Hepatic stellate cell (primary cell): ENCODE measurements at places on chromosomes 1 and 21.

DNA sequence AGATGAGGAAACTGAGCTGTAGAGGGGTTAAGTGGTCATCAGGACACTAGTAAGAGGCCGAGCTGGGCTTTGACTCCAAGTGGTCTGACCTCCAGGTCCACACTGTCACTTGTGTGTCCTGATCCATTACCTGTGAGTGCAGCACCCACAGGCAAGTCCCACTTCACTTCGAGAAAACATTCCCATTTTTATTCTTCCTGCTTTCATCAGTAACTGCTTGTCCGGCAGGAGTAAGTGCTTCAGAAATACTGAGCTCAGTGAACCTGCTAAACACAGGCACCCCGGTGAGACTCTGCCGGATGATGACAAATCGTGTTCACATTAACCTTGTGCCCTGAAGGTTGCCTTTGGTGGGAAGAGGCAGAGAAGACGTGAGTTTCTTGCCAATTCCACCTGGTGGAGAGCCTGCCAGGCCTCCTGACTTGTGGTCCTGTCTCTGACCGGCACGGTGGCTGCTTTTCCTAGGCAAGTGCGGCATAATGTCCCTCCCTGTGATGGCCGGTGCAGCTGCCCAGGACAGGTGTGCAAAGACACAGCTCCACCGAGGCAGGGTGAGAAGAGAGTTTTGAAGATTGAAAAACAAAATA lies 29.4 kb downstream of the ZBTB18 start:
- no peak for DNase-seq

DNA sequence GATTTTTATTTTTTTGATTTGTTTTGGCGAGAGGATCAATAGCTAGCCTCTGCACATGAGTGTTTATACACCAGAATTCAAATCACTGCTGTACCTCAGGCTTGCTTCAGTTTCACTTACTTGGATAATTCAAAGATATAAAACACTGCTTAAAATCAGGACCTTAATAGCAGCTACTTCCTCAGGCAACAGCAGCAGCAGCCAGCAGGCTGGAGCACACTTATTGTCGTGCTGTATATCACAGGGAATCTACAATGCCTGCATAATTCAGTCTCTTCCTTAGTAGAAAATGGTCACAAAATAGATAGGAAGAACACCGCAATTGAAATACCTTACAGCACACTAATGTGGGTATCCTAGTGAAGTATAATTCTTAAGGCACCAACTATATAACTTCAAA lies 497.3 kb downstream of the NEGR1 start:
- DNase-seq = no peak

DNA sequence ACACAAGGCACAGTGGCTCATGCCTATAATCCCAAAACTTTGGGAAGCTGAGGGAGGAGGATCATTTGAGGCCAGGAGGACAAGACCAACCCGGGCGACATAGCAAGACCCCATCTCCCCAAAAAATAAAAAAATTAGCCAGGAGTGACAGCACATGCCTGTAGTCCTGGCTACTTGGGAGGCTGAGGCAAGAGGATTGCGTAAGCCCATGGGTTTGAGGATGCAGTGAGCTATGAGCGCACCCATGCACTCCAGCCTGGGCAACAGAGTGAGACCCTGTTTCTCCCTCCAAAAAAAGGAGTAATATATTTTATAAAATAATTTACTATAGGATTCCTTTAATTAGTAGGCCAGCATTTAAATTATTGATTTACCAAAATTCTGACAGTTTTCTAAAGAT lies 89.8 kb downstream of the ACBD6 start:
- no peak for DNase-seq

DNA sequence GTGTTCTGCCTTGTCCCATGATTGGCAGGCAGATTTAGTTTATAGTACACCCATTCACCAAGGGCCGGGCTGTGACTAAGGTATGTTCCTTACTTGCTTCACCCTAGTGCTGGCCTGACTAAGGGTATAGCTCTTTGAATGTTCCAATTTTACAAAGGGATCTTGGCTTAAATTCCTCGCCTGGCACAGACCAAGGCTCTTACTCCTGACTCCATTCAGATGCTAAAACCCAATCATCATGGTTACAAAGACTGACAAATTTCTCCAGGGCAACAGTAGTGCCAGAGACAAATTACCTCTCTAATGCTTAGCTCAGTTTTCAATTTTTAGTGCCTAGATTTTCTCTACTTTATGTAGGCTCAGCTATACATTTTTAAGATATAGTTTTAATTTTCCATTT lies 11.5 kb upstream of the C1orf53 start:
- no peak for DNase-seq

DNA sequence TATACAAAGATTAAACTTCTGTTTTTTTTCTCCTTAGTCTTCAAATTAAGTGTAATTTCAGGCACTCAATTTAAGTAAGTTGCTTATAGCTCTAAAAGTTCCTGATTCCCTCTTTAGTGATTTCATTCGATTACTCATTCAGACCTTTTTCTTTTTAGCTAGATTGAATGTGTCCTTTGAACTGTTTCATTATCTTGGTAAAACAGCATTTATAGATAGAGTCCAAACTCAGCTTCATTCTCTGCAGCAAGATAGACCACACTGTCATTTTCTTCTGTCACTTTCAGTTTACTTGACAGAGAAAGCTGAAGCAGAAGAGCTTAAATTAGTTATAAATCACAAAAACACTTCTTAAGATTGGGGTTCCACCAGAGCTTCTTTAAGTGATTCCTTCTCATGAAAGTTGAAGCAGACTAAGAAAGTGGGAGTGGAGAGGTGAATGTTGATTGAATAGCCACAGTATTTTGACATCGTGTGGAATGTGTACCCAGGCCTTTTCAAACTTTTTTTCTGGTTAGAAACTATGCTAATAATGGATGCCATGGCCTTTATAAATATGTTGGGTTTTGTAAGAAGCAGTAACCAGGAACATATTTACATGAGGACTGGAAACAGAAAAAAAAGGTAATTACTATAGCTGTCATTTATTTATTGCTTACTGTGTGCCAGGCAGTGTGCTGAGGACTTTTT lies 52.2 kb downstream of the ZBTB40 start:
- peak; percentile 21 for DNase-seq

DNA sequence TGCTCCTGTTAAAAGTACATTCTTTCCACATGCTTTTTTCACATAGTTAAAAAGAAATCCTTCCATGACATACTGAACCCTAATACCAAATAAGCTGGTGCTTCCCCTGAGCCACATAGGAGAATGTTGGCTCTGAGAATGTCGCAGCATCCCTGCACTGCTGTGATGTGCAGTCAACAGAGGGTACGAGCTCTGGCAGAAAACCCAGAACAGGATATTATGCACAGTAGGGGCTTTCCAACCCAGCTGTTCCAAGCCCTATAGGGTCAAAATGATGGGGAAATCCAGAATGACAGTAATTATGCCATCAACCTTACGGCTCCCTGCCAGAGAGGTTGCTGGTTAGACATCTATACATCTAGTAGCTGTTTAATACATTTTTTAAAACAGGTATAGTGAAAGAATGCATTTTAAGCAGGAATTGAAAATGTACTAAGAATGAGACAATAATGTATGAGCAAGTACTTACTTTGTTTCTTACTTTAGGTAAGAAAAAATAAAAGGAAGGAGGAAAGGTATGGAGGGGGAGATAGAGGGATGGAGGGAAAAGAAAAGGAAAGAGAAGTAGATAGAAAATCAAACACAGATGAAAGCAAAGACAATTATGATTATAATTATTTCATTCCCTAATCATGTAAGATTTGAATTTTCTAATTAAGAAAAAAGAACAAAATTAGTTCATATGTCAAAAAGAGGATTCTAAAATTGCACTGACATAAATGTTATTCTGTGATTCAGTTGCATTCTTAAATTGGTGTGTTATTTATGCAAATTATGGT lies 126.0 kb downstream of the NR5A2 start:
- no peak for DNase-seq

- DNase-seq = peak; percentile 19
Measured at GRCh38 chr1:61157468-61157987, 75.2 kb downstream of the NFIA start.

DNA sequence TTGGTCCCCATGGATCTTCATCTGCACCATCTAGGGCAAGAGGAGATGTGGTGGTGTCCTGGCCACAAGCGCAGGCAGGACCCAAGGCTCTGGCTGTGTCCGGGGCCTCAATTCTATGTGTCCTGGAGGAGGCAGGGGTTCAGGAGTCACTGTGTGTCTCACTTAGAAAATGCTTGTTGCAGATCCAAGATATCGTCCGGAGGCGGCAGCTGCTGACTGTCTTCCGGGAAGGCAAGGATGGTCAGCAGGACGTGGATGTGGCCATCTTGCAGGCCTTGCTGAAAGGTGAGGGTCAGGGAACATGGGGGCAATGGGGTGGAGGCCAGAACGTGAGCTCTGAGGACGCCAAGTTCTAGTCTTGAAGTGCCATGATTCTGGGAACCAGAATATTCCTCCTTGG lies 29.1 kb downstream of the TRPM2 start:
- no peak for DNase-seq

DNA sequence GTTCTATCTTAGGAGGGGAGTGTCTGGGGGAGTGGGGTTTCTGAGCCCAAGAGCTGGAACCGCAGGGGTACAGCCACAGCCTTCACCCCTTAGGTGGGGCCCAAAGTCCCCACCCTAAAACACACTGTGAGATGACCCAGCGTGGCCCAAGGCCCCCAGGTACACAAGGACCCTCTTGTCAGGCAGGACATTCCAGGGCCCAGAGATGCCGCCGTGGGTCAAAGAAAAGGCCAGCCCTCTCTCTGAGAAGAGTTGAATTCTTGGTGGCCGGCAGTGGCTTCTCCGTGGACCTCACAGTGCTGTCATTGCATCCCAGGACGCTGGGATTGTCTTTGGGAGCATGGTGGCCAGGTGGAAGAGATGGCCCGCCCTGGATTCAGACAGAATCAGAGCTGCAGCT lies 176.3 kb upstream of the C1orf174 start:
- DNase-seq = no peak

- DNase-seq = peak; percentile 77
Measured at GRCh38 chr1:23198373-23198772, 18.9 kb downstream of the HTR1D start.

DNA sequence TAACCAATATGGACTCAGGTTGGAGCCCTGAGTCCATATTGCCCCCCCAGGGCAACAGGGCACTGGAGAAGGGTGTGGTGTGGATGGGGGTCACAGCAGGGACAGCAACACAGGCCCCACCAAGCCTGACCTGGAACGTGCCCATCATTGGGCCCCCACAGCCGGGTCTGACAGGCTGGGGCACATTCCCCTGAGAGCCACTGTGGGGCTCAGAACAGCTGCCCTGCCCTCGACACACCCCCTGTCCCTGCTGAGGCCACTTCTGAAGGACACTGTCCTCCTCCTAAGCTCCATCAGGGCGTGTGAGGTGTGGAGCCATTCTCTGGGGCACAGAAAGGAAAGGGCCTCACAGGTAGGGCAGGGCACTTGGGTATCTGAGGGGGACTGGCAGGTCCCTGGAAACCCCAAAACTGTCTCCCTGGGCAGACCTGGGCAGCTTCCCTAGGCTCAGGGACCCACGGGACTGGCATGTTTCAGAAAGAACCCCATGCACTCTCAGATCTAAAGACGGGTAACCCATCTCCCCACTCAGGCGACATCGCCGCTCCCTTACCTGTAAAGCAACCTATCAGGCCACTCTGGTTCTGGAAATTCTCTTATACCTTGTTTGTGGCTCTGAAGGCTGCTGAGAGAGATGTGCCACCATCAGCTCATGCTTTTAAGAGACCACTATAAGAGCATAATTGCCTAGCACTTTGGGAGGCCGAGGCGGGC lies 95.5 kb downstream of the DMRTB1 start:
- DNase-seq = no peak

GRCh38 chr1:107965110-107965991 lies at the start of gene VAV3:
TSS of gene VAV3 (minus strand) at chr1:107965180. CDS start at chr1:107964869, 311 bp downstream.
- peak; percentile 24 for DNase-seq

- peak; percentile 11 for DNase-seq
Measured at GRCh38 chr21:17613242-17613676, 558 bp upstream of the BTG3 start.

- DNase-seq = no peak
Measured at GRCh38 chr1:234598974-234599616, 10.9 kb downstream of the IRF2BP2 start.

DNA sequence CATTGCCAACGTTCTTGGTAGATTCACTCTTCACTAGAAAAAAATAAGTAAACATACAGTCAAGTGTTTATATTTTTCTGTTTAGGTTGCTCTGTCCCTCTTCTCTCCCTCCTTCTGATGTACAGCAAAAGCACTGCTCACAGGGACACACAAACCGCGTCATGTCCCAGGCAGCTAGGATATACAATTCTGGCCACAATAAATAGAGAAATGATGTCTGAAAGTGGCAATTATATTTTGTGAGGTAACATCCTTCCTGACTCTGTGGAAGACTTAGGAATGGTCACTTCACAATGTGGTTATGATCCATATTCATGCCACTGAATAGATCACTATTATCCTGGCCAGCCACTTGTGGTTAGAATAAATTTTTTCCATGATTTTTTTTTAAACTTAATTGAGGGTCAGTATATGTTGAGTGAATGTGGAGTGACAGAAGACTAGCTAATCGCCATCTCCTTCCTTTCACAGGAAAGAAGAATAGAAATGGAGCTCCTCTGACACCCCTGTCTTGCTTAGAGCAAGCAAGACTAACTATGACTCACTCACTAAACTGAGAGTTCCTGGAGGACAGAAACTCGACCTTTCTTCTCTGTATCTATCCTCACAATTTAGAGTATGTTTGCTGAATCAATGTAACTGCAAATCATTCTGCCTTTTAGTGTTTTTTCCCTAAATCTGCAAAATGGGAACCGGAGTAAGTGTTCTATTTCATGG lies 54.0 kb downstream of the ZNHIT6 start:
- DNase-seq = peak; percentile 16
